ENCODE measurements at places on chromosomes 7 and 10. TPM values are rescaled to one million over a fixed set of nuclear protein-coding genes. Genes with fewer than 3 reads are reported as not detected.
A peak's percentile ranks its signal among the peaks of the same experiment; 100 is the strongest.

GRCh38 chr10:13629116-13629515, 42.4 kb downstream of the PRPF18 start:
- peaks cover 14% of the 10 kb centered on the region for H3K36me3 ChIP-seq
- no peaks in the 10 kb centered on the region for H3K27me3 ChIP-seq
- H3K27ac ChIP-seq, result no peak overlapping the region
- no peak for DNase-seq

DNA sequence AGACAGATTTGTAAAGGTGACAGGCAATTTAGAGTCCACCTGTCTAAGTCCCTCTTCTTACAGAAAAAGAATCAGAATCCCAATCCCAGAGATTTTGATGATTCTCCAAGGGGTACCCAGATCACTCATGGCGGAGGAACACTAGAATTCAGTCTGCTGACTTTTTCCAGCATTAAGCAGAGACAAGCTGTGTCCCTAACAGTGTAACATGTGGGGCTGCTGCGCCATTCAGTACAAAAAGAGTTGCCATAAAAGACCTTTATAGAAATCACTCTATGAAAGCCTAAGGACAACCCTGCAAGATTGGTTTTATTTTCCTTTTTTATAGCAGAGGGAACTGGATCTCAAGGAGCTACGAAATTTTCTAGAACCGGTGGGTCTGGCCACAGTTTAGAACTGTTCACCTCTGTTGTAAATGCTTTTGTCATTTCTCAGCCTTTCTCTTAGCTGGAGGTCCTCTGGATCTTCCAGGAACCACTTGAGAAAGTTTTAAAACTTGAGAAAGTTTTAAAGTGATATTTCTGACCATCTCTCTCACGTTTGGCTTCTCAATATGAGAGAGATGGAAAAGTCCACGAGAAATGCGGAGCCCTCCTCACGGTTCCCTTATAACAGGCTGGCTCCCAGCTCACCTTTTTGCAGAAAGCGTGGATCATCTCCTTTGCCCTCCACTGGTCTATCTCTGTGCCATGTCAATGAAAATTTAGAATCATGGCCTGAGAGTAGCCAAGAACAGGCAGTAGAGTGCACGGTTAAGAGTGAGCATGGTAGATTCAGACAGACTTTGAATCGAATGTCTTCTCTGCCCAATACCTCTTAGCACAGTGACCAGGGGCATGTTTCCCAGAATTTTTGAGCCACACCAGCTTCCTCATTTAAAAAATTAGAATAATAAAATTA, 826 bp downstream of the GIMAP7 start:
- H3K27me3 ChIP-seq, result no peaks in the 10 kb centered on the region
- peaks cover 48% of the 10 kb centered on the region for H3K4me1 ChIP-seq
- DNase-seq, result peak; percentile 36
- peak overlapping the region; percentile 97 for H3K4me3 ChIP-seq
- peak overlapping the region; percentile 98 for H3K27ac ChIP-seq

DNA sequence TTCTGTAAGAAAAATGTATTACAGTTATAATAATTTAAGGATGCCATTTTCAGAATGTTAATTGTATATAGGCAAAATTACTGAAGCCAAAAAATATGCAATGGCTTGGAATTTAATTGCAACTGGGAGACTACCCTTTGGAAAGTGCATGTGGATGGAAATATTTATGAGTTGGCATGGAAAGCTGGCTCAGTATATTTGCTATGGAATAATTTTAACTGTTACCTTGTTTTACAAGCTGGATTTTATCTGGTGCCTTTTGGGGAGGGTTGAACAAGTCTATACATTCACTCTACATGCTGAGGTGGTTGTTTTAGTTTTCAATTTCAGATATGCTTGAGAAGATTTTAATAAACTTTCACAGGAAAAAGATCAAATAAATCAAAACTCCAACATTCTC, 80.9 kb upstream of the ABCB5 start:
- H3K27me3 ChIP-seq, result no peaks in the 10 kb centered on the region
- no peak overlapping the region for H3K4me3 ChIP-seq
- no peak overlapping the region for H3K27ac ChIP-seq
- no peaks in the 10 kb centered on the region for H3K36me3 ChIP-seq
- no peak for DNase-seq

- no peaks in the 10 kb centered on the region for H3K4me1 ChIP-seq
- no peaks in the 10 kb centered on the region for H3K36me3 ChIP-seq
- DNase-seq, result no peak
- H3K27ac ChIP-seq, result no peak overlapping the region
- no peaks in the 10 kb centered on the region for H3K27me3 ChIP-seq
These were observed 13.3 kb upstream of the ACSL5 start for GRCh38 chr10:112360308-112361270.

DNA sequence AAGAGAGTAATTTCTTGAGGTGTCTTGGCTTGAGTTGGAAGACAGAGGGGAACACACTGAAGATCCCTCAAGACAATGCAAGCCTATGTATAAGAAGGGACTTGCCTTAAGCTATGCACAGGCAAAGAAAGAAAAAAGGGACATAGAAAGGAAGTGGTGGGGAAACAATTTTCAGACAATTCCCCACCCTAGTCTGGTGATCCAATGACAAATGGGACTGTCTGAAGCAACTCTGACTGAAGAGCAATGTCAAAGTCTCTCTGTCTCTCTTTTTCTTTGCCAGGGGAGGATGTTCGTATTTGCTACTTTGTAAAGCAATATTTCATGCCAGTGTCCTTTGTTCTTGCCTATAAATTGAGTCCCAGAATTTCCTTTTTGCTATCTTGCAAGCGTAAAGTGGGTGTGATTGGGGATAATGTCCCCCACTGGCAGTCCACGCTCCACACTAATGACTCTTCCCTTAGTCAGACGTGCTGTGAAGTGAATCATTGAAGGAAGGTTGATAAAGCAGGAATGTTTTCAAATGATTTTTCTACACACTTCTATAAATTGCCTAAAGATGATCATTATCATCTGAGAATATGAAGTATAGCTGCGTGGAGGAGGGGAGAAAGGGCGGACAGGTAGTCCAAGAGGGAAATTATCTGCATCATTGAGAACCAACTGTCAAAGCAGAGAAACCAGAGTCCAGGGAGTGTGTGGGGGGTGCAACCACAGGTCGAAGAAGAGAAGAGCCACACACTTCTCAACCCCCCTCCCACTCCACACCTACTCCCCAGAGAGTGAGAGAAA, 243.8 kb upstream of the ETV1 start:
- H3K27ac ChIP-seq, result no peak overlapping the region
- no peak for DNase-seq
- H3K4me1 ChIP-seq, result no peaks in the 10 kb centered on the region

GRCh38 chr10:122494173-122494820, 32.9 kb downstream of the HTRA1 start:
- no peak for DNase-seq
- H3K36me3 ChIP-seq, result no peaks in the 10 kb centered on the region
- H3K4me1 ChIP-seq, result peaks cover 22% of the 10 kb centered on the region
- H3K4me3 ChIP-seq, result no peak overlapping the region

GRCh38 chr10:117546581-117547015, 4.1 kb downstream of the EMX2 start:
- H3K27ac ChIP-seq, result no peak overlapping the region
- no peak for DNase-seq
- H3K4me1 ChIP-seq, result peaks cover 20% of the 10 kb centered on the region
- peaks cover 2% of the 10 kb centered on the region for H3K36me3 ChIP-seq
- peaks cover 84% of the 10 kb centered on the region for H3K27me3 ChIP-seq

- DNase-seq, result no peak
- no peaks in the 10 kb centered on the region for H3K36me3 ChIP-seq
- no peak overlapping the region for H3K27ac ChIP-seq
- no peak overlapping the region for H3K4me3 ChIP-seq
- H3K27me3 ChIP-seq, result no peaks in the 10 kb centered on the region
These were observed 58.5 kb downstream of the RASGEF1A start for GRCh38 chr10:43208147-43209073.

DNA sequence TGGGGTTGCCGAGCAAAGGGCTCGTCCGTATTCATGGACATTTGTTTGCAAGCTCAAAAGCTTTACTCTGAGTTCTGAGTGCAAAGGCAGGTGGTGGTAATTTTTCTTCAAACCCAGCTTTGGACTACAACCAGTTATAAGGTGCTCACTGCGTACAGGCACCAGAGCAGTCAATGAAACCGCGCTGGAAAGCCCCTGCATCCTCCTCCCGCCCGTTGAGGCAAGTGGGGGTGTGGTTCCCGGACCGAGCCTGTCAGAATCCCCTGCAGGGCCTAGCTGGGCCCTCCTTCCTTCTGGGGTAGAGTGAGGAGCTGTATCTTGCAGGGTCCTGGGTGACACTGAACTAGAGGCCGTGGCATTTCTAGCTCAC, 22.3 kb downstream of the AMZ1 start:
- peaks cover 47% of the 10 kb centered on the region for H3K4me1 ChIP-seq
- H3K4me3 ChIP-seq, result peak overlapping the region; percentile 51
- no peaks in the 10 kb centered on the region for H3K36me3 ChIP-seq
- H3K27me3 ChIP-seq, result peaks cover 29% of the 10 kb centered on the region

GRCh38 chr7:34718867-34719266, 60.8 kb downstream of the NPSR1 start:
- no peak for DNase-seq
- no peaks in the 10 kb centered on the region for H3K36me3 ChIP-seq
- H3K4me3 ChIP-seq, result no peak overlapping the region
- H3K4me1 ChIP-seq, result peaks cover 14% of the 10 kb centered on the region

GRCh38 chr10:122420624-122421007, 33.8 kb upstream of the ARMS2 start:
- peak overlapping the region; percentile 42 for H3K27ac ChIP-seq
- no peaks in the 10 kb centered on the region for H3K27me3 ChIP-seq
- DNase-seq, result no peak
- peaks cover 62% of the 10 kb centered on the region for H3K4me1 ChIP-seq

GRCh38 chr10:132962623-132963429, 20.5 kb upstream of the CFAP46 start:
- H3K4me1 ChIP-seq, result peaks cover 21% of the 10 kb centered on the region
- H3K27me3 ChIP-seq, result peaks cover 11% of the 10 kb centered on the region
- H3K27ac ChIP-seq, result peak overlapping the region; percentile 83
- H3K4me3 ChIP-seq, result peak overlapping the region; percentile 97
- H3K36me3 ChIP-seq, result no peaks in the 10 kb centered on the region
- DNase-seq, result no peak

Gene ZP3
- 5.9 TPM for total RNA-seq

Gene CFAP70
- total RNA-seq, result 0.57 TPM

Gene TBXAS1
- 1.6 TPM for total RNA-seq

Gene CALML3
- total RNA-seq, result not detected

Gene CYREN
- total RNA-seq, result 35.2 TPM

Gene SFTPD
- total RNA-seq, result not detected

Gene KCNH2
- not detected for total RNA-seq

Gene CHN2
- 8.7 TPM for total RNA-seq

Gene MSRB2
- 9.7 TPM for total RNA-seq

Gene OR9A2
- not detected for total RNA-seq

Measured in activated CD8-positive, alpha-beta T cell treated with anti-CD3 and anti-CD28 coated beads, Interleukin-2, amount 10 ng/mL, durations not matched to agents 7 days and 5 days (primary cell).